ENCODE measurements at places on chromosomes 1 and 21.

DNA sequence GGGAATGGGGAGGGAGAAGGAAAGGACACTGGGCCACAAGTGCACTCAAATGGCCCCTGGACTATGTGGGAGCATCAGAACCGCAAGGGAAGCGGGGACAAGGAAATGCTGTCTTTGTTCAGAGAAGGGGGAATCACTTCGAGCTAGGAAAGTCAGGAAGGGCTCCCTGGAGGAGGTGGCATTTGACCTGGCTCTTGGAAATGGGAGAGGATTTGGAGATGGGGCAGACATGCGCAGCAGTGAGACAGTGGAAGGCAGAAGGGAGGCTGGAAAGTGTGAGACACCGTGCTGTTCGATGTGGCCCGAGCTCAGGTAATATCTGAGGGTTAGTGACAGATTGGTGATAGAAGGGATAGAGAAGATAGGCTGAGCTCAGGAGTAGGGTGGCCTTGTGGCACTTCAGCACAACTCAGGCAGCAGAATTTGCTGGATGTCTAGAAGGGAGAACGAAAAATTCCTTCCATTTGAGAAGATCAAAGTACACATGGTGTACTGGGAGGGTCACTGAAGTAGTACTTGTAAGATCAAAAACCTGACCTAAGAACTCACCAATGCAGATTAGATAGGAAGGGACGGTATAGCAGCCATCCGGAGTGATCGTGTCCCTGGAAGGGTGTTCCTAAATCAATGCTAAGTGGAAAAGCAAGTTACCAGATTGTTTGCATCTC is 25.4 kb downstream of the SLC1A7 start:
- DNase-seq: no peak

DNA sequence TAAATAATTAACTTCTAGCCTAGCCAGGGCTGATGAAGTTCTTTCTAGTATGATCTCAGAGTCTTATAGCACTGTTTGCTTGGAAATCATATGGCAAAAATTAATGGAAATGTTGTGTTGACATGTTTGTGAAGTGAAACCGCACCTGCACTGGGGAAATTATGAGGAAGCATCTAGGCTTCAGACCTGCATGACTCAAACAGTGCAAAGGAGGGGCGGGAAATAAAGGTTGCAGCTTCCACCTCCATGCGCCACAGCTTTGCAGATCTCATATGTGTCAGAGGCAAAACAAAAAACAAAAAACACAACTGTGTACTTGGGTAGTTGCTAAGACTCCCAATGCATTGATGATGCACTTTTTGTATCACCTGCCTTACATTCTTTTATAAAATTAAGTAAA is 1080.6 kb downstream of the PLA2G4A start:
- no peak for DNase-seq

DNA sequence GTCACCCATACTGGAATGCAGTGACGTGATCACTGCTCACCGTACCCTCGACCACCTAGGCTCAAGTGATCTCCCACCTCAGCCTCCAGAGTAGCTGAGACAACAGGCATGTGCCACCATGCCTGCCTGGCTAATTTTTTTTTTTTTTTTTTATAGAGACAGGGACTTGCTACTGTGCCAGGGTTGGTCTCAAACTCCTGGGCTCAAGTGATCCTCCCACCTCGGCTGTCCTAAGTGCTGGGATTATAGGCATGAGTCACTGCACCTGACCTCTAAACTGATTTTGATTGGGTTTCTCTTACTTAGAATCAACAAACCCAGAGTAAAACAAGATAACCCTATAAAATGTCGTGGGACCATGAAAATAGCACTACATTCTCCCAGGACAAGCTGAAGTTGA is 112.0 kb downstream of the UBE2U start:
- no peak for DNase-seq

- DNase-seq: no peak
Observed at GRCh38 chr1:168291222-168291837, 10.7 kb downstream of the TBX19 start.

GRCh38 chr1:43376723-43377235 is 9.0 kb upstream of the ELOVL1 start:
- DNase-seq: no peak

DNA sequence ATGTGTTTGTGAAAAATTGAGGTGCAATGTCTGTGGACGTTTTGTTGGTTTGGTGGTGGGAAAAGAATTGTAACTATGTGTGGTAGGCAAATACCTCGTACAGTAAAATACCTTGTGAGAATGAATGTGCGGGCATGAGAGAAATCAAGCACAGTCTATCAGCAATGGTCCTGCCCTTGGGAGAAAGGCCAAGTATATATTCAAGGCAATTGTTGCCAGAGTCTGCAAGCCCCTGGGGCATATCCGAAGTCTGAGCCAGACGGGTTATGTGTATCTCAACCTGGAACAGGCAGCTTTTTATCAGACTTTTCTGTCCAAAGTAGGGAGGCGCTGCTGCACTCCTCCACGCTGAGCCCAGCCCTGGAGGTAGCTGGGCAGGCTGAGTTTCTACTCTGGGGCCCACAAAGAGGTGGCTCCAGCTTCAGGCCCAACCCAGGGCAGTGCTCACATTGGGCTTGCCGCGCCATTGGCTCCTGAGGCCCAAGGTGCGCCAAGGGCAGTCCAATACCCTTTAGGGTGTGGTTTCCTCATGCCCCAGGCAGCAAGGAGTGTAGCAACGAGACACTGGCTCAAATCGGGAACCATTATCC is 9.4 kb upstream of the GNL2 start:
- DNase-seq: no peak

DNA sequence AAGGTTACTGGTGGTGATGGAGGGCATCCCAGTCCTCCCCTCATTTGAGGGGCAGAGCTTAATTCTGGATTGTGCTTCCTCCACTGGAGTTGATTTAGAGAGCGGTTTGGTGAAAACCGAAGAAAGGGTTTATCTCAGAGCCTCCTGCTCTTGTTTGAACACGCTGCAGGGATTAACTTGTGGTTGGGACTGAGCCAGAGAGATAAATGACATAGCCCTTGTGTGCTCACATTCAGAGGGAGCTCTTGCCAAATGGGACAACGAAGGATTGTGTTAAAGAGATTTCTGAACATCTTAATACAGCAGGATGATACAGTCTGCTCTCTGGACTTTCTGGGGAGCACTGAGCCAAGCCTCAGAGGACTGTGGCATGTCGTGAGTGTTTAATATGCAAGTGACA is 308.2 kb downstream of the DISC1 start:
- DNase-seq: no peak

DNA sequence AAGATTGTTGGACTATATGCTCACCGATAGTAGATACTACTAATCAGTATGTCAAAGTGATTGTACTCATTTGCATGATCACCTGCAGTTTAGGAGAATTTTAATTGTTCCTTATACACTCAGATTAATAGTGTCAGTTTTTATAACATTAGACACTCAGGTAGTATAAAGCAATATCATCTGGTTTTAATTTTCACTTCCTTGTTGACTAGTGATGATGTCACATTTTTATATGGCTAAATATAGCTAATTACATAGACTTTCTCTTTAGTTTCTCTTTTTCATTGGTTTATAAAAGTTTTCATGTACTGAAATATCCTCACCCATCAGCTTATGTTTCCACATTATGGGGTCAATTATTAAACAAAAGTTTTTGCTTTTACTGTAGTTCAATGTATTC is 1332.4 kb upstream of the ADGRL2 start:
- no peak for DNase-seq

- DNase-seq: no peak
Observed at GRCh38 chr1:213683529-213683928, 304.2 kb upstream of the PROX1 start.

DNA sequence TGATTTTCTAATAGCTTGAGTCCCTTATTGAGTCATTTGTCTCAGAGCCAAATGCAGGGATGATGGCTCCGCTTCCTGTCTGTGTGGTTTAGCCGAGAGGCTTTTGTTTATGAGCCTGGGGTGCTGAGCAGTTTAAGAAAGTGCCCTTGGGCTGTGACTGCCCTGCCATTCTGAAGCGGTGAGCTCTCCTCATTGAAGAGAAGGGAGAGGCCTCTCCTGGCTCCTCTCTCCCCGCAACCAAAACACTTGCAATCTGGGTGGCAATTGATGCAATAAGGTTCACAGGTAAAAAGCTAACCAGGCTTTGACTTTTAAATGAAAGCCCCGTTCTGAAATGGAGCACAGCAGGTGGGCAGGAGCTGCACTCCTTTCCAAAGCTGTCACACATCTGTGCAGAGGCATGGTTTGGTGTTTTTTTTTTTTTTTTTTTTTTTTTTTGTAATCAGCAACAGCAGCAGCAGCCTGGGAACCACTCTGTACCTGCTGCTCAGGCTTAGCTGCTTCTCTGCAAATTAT is 403.7 kb downstream of the SIPA1L2 start:
- no peak for DNase-seq
